ENCODE measurements at places on chromosomes 5 and 9.

DNA sequence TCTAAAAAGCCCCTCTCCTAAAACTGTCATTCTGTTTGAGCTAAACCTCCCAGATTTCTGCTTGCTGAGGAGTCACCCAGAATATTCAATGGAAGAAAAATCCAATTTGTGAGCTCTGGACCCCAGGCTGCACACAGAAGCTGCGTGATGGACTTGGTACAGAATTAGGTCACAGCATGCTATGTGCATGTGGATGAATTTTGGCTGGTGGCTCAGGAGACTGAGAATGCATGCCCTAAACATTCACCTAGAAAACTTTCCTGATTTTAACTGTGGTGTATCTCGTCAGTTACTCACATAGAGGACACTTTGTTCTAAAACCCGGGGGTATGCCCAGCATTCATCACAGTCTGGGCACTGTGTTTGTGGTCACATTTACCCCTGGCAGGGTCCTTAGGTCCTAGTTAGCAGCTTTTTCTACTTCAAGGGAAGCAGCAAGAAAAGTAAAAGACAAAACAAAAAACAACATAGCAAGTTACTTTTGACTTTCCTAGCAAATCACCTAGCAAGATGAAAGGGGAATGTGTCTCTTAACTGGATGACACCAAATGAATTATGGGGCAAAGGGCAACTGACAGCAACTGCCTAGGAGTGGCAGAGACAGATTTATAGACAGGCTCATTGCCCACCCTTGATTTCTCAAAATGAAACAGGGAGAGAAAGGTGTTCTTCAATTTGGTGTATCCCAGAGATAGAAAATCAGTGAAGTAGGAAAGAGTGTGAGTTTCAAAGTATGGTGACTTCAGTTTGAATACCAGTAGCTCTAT, 8.3 kb upstream of the SHROOM1 start:
- DNase-seq, result no peak

DNA sequence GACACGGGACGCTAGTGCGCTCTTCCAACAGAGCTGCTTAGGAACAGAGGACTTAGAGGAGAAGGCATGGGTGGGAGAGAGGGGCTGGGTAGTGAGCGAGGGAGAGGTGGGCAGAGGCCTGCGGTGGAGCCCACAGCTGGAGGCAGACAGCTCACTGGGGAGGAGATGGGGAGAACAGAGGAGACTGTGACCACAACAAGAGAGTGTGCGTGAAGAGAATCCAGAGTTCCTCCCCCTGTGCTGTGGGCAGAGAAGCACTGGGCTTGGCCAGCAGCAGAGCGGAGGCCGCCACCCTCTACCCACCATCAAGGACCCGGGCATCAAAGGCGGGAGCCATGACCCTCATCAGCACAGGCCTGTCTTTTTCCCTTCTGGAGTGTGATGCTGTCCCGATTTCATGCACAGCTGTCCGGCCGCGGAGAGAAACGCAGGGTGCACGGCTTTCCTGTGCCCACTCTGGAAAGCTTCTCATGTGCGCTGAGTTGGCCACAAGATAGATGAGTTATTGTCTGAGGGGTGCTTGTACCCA, 228.3 kb upstream of the IRX4 start:
- no peak for DNase-seq

DNA sequence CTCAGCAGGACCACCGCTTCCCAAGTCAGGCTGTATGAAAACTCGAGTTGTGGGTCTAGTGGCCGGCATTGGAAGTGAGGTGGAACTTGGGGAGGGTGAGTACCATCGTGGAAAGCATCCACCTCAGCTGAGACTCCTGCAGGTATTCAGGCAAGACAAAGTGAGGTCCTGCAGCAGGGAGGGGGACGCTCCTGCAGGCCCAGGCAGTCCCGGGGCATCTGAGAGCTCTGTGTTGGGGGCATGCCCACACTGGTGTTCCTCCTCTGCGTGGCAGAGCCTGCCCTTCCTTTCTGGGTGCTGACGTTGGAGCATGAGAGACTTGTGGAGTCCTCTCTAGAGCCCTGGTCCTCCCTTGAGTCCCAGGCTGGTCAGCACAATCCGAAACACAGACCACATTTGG, 187.7 kb downstream of the CACNA1B start:
- no peak for DNase-seq

- no peak for DNase-seq
Measured at GRCh38 chr9:7105095-7105494, 347.3 kb downstream of the KDM4C start.

- no peak for DNase-seq
Measured at GRCh38 chr5:170597109-170597751, 93.4 kb downstream of the KCNIP1 start.

DNA sequence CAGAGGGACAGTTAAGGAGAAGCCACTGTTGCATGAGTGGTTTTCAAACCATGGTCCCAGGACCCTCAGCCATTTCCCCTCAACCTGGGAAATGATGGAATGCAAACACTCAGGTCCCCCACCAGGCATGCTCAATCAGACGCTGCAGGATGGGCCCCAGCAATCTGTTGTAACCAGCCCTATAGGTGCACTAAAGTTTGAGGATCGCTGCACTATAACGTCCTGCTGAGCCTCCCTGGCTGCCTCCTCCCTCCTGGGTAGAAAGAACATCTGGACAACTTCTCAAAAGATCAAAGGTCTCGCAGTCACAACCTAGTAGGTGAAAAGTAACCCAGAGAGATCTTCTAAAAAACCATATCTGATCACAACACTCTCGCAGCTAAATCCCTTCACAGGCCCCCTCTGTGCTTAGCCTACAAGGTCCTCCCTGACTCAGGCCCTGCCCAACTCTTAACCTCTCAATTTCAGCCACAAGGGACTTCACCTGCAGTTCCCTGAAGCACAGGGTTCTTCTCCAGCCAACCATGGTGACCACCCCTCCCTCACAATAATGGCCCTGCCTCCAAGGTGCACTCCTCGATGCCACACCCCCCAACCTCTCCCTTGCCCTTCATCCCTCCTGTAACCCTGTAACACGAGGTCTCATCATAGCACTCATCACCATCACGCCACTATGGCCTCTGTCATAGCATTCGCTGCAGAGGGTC, 3.5 kb downstream of the SHB start:
- DNase-seq, result no peak

DNA sequence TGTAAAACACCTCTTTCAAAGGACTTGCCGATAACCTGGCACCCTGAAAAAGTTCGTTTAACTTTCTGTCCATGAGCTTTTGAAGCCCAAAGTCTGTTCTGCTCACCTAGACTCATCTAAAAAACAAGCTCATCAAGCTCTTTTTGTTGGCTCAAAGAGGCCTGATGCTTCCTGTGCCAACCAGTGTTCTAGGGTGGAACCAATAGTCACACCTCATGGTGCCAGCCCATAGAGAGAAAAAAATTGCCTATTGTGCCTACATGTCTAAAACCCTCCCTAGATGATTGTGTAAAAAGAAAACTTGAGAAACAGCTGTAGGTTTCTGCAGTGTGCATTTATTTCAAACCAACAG, 4.7 kb downstream of the SH3RF2 start:
- DNase-seq, result no peak
